ENCODE measurements at places on chromosomes 16 and 17.
A peak's percentile ranks its signal among the peaks of the same experiment; 100 is the strongest.

- DNase-seq = no peak
Observed at GRCh38 chr17:82949984-82950383, 110.2 kb upstream of the ZNF750 start.

DNA sequence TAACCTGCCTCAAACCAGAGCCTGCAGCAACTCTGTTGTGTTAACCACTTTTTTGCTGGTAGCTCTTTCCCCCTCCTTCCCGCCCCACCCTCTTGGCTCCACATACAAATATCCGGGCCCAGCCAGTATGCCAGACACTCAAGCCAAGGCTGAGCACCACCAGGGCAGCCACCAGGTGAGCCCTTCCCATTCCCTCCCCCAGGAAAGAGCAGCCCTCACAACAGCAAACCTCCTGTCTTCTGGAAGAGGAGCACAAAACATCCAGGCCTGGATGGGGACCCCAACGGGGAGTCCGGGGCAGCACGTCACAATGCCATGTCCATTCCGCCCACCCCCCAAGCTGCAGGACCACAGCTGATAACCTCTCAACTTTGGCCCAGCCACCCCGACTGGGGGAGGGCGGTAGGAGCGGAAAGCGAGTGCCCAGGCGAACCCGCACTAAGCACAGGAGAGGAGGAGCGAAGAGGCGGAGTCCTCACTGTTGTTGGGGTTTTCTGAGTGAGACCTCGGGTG lies 757 bp downstream of the ORMDL3 start:
- DNase-seq = peak; percentile 66

GRCh38 chr16:53515811-53516210 lies 12.8 kb upstream of the AKTIP start:
- DNase-seq = no peak

DNA sequence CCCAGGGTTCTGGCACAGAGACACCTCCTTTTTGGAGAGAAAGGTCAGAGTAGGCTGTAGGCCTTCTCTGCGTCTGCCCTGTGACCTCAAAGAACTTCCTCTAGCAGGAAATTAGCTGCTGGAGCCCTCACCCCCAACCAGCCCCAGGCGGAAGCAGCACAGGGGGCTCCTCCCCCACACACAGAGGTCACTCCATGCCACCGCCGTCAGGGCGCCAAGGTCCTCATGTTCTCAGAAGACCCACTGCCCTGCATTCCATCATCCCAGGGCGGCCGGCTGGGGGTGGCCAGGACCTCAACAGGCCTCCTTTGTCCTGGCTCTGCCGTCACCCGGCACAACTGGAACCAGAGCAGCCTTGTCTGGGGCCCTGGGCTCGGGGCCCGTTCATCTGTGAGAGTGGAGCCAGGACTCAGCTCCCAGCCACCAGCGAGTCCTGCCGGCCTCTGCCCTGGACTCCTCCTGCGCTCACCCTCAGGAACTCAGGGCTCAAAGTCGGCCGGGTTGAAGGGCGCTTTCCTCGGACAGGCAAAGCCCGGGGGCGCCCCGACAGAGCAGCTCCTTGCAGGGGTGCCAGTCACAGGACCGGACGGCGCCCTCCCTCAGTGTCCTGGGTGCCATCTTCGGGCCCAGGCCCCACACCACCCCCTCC lies 1.2 kb downstream of the TMC6 start:
- DNase-seq = peak; percentile 57

DNA sequence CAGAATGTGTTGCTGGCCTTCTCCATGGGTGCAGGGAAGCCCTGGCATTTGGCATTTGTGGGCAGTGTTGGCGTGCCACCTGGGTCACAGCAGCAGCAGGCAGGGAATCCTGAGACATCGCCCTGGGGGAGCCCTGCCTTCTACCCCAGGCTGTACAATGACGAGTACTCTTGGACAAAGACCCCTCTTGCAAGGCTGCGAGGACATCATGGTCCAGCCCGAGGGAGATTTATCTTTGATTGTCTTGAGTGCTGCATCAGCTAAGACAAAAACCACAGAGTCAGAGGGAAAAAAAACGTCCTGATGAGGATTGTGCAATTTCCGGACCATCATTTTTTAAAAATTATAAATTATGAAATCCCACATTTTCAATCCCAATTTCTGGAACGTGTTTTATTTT lies 3.7 kb downstream of the CRISPLD2 start:
- DNase-seq = no peak

DNA sequence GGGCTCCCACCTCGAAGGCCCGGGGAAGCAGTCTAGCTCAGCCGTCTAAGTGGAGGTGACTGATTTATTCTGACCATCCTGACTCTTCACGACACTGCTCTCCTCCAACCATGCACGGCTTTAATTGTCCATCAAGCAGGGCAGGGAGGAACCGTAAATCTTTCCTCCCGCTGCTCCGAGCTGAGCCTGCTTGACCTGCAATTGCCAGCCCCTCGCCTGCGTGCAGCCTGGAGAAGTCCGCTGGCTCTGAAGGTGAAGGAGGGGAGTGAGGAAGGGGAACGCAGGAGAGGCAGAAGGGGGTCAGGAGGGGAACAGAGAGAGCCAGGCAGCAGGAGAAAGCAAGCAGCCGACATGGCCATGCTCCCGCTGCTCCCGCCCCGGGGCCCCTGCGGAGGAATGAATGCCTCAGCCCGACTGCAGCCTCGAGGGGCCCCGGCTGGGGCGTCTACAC lies 10.1 kb downstream of the RBFOX3 start:
- no peak for DNase-seq

DNA sequence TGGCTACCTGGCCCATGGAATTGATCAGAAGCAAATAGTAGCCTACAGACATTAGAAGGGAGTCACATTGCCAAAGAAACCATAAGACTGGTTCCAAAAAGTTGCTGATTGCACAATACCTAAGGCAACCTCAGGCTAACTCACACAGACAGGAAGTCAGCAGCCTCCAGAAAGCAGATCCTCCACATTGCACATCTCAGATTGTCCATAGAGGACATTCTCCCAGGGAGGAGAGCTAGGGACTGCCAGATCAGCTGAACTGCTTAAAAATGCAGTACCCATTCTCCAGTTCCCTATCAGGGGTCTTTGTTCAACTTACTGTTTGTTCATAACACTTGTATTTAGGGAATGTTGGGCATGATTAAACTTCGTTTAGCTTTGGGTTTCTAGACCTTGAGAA lies 4.2 kb downstream of the CCL3 start:
- no peak for DNase-seq

- peak; percentile 73 for DNase-seq
Observed at GRCh38 chr16:720447-720989, 428 bp upstream of the ANTKMT start.

GRCh38 chr17:72642720-72643119 lies 449.8 kb downstream of the SLC39A11 start:
- no peak for DNase-seq

- DNase-seq = no peak
Observed at GRCh38 chr17:55140809-55141208, 124.0 kb upstream of the HLF start.

GRCh38 chr17:41544491-41544892 lies 16.4 kb upstream of the KRT19 start:
- DNase-seq = peak; percentile 79

DNA sequence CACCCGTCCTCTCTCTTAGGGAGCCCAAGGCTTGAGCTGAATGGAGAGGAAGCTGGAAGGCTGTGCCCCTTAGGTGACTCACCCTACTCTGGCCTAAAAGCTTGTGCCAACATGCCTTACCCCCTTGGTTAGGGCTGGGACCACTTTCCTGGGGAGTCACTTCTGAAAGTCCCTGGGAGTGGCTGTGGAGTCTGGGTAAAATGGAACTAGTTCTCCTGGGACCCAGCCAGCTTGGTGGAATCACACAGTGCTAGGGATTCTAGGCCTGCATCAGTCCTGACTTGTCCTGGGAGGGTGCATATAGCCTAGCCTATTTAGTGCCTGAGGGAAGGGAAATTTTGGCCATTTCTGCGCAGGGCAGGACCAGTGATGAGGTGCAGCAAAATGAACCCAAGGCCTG lies 10.5 kb downstream of the MMP28 start:
- no peak for DNase-seq

- DNase-seq = no peak
Observed at GRCh38 chr17:21019976-21020586, 22.7 kb downstream of the USP22 start.

DNA sequence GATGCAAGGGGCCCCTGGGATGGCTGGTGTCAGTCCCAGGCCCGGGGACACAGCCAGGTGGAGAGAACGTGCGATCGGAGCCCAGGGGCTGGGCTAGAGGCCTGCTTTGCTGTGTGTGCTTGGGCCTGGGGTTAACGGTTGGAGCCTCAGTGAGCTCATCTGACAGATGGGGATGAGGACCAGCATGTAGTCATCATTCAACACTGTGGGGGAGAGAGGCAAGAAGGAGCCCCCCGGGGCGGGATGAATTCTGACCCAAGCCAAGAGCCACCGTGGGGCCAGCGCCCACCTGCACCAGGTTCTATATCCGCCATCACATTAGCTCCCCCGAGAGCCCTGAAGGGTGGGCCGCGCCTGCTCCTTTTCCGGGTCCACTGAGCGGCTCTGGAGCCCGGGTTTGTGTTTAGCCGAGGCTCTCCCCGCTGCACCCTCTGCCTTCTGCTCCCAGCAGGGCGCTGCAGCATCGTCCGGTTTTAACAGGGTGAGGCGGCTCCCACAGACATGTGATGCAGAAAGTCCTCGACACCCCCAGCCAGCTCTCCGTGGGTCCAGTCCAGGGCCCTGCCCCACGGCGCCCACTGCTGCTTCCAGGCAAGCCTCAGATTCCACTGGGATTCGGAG lies 365.7 kb downstream of the SEC14L1 start:
- peak; percentile 2 for DNase-seq

- DNase-seq = no peak
Observed at GRCh38 chr17:41061964-41062363, 2.0 kb upstream of the KRTAP2-3 start.

- DNase-seq = no peak
Observed at GRCh38 chr16:3577302-3577752, at the start of gene NLRC3. Gene NLRC3, minus strand, starts transcription at chr16:3577403. Its CDS starts 12,367 bp downstream, at chr16:3565036.

GRCh38 chr16:80253741-80254140 lies 287.1 kb upstream of the DYNLRB2 start:
- no peak for DNase-seq

GRCh38 chr16:31064882-31065461 lies 9.1 kb downstream of the ZNF668 start:
- DNase-seq = peak; percentile 62

DNA sequence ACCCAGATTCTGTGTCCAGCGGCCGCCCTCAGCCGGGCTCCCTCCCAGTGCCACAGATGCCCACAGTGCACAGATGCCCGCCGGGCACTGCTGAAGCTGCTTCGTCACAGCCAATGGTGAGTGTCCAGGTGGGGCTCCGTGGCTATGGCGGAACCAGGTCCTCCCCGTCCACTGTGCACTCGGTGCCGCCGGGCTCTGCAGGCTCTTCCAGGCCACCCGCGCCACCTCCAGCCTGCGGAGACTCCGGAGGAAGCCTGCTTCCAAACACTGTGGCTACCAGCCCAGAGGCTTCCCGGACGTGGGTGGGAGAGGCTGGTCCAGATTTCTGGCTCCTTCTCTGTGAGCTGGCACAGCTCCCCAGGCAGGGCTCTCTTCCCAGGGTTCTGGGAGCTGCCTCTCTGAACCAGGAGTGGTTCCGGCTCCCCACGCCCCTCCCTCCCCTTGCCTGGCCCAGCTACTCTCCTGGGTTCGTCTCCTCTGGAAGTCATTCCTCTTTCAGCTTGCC lies 2.8 kb upstream of the PYCR1 start:
- no peak for DNase-seq

- DNase-seq = no peak
Observed at GRCh38 chr16:13793841-13794409, 126.0 kb upstream of the ERCC4 start.

DNA sequence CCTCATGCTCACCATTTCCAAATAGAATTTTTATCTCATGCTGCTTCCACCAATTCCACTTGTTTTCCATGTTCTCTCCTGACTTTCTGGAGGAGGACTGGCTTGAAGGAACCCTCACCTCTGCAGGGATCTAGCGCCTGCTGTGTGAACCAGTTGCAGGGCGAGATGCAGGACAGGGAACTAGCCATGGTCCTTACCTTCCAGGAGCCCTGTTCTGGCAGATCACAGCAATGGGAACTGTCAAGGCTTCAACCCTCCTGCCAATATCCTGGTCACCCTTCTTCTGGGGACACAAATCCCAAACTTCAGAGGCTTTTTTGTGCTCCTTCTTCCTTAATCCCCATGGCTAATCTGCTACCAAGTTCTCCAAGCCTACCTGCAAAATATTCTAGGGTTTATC lies 60.4 kb upstream of the MMP2 start:
- DNase-seq = peak; percentile 47

DNA sequence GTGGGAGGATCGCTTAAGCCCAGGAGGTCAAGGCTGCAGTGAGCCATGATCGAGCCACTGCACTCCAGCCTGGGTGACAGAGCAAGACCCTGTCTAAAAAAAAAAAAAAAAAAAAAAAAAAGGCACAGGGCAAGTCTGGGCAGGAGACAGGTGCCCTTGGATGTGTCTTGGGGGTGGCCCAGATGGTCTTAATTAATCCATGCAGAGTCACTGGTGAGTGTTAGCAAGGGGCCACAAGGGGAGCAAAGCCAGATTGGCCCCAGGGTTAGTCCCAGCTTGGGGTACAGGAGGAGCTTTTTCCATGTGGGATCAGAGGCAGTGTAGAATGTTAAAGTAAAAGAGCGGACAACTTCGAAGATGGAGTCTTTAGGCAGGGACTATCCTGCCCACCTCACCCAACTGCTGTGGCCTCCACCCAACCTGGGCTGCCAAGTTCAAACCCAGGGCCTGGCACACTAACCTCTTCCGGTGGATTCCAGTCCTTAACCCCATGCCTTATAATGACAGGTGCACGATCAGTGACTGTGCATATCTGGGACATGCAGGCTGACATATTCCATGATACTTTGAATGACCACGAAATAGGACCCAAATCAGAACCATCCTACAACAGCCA lies 32.2 kb upstream of the MFSD6L start:
- no peak for DNase-seq

- DNase-seq = no peak
Observed at GRCh38 chr16:81608523-81609209, 164.1 kb downstream of the CMIP start.

DNA sequence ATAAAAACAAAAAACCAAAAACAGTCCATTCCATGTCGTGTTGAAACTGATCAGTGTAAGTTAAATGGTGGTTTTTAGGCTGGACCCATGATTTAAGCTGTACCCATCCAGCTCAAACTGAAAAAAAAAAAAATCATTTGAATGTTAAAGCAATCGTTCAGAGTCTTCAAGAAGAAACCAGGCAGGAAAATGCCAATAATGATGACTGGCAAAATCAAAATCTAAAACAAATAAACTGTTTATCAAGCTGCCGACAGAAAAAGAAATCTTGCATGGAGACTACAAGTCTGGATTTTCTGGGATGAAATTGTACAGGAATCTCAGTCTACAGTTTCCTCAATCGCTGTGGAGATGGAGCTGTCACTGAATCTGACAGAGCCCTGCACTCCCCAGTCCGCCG lies 40.7 kb downstream of the SOST start:
- DNase-seq = no peak

Data from hepatocyte (in vitro differentiated cells).